ENCODE measurements at places on chromosomes 3 and 15.

GRCh38 chr3:100438623-100438974, 37.3 kb downstream of the LNP1 start:
- no peak for DNase-seq

- no peak for DNase-seq
These were observed 31.2 kb upstream of the DUT start for GRCh38 chr15:48300038-48300437.

DNA sequence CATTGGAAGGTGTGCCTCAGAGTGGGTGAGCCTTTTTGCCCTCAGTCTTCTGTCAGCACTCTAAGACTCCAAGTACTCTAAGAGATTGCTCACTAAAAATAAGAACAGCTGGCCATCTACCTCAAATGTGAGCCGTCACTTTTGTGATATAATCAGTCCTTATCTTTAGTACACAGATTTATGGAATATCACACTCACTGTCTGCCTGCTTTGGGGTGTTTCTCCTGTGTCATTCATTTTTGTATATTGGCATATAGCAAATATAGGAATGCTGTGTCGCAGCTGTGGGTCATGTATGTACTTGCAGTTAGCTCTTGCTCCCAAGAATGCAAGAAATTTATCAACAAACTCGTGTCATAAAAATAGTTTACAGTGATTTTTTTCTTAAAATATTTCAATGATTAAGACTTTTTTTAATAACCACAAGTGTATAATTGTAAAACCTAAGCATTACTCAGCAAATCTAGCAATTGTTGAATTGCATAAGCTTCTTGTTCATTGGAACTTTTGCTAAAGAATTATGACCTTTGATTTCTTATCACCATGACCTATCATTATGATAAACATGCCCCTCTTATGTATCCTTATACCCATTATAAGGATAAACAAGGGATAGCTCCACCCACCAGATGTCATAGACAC, 18.8 kb downstream of the SETD5 start:
- no peak for DNase-seq

DNA sequence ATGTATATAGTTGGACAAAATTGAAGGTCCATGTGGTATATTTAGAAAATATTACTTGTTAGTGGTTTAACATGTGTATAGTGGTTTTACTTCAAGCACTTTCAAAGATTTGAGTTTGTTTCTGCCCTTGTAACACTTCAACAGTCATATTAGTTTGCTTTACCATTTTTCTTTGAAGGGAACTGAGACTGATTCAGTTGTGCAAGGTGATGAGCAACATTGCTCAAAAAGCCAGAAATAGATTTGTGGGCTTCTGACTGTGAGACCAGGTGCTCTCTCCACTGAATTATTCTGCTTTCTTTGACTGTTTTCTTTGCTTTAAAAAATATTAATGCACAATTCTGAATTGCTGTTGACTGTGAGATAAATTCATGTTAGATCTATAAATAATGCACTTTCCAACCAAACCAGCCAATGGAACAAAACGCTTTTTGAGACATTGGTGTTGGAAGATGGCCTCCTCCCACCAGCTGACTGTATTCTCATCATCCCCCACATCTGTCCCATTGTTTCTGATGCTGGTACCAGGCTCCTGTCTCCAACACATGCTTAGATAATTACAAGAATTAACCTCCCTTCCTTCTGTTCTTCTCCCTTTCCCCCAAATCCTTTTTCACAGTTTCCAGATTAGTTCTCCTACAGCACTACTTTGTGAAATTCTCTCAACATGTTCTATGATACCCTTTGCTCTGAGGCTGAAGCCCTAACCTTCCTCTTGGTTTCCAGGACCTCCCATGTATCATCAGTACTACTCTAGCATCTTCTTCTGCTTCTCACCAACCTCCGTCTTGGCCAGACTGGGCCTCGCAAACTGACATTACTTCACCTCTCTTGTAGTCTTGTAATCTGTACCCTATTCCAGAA, 27.9 kb downstream of the PLCL2 start:
- no peak for DNase-seq

GRCh38 chr15:76904461-76905012, 603 bp downstream of the SCAPER start:
- DNase-seq, result peak; percentile 50

- DNase-seq, result no peak
These were observed 10.2 kb upstream of the TMEM45A start for GRCh38 chr3:100482176-100482575.

DNA sequence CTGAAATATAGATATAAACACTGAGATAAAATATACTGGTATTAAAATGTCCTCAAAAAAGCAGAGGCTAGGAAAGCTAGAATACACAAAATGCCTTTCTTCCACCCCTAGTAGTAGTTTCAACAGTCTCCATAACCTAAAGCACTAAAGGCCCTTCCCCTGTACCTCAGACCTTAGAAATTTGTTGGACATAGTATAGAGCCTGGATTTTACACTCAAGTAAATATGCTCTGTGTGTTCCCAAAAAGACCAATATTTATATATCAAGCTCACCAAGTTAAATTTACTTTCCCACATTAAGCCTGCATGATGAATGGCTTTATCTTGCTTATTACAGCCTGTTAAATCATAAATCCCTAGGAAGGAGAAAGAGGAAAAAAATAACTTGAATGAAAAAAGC, 378.7 kb upstream of the AZI2 start:
- no peak for DNase-seq

DNA sequence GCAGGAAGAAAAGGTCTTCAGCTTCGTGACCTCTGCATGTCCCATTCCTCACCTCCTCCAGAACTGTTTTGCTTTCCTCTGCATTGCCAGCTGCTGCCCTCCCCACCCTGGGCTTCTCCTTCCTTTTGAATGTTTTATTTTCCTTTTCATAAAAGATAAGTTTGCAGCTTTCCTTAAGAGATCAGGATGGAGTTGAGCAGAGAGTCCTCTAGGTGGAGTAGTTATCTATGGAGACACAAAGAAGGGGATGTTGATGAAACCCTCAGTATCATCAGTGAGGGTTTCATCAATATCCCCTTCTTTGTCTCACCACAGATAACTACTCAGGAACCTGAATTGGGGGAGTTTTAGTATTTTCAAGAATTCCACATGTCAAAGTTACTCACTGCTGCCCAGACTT, 19.0 kb upstream of the SLC25A36 start:
- peak; percentile 63 for DNase-seq

DNA sequence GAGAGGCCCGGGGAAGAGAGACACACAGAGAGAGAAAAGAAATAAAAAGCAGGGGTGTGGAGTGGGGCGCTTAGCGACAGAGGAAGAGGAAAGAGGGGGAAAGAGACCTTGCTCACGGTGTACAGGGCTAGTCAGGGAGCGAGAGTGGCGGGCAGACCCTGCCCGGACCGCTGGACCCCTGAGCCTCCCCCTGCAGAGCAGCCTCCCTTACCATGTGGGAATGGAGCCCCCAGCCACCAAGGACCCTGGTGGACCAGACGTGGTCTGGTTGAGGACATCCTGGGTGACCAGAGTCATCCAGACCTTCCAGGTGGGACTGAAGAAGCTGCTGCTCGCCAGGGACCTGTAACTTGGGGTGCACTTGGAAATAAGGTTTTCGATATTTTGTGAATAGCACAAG, 129.6 kb downstream of the CHSY1 start:
- DNase-seq, result no peak

DNA sequence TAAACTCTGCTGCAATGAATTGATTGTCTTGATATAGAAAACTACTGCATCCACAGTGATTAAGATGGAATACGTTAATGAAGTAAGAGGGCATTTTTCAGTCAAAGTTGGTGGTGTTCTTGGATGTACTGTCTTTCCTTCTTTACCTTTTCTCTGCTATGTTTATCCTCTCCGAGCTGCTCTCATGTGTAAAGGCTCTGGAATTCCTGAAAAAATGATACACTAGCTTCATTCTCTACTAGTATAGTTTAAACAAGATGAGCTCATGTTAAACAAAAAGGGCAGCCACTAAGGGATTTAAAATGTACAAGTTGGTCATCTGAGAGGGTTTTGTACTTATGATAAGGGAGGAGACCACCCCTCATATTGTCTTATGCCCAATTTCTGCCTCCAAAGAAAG, 504.6 kb upstream of the NECTIN3 start:
- no peak for DNase-seq

- DNase-seq, result peak; percentile 95
These were observed 42.9 kb downstream of the PLCH1 start for GRCh38 chr3:155701882-155702465.

DNA sequence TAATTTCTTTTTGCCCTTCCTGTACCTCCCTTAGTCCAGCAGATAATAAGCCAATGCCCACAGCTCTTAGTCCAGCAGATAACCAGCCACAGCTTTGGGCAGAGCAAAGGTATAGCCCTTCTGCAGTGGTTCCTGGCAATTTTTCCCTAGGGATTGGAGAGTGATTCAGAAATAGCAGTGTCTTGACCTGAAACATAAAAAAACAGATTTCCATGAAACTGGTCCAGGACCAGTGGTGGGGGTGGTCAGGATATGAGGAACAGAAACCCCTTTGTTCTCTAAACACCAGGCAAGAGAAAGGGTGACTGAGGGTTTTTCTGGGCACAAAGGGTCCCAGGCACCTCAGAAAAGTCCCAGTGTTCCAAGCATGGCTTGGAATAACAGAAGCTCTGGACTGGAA, 103.4 kb downstream of the ARRDC4 start:
- DNase-seq, result no peak

- DNase-seq, result peak; percentile 91
These were observed 48.0 kb upstream of the TSPAN3 start for GRCh38 chr15:77118882-77119321.

DNA sequence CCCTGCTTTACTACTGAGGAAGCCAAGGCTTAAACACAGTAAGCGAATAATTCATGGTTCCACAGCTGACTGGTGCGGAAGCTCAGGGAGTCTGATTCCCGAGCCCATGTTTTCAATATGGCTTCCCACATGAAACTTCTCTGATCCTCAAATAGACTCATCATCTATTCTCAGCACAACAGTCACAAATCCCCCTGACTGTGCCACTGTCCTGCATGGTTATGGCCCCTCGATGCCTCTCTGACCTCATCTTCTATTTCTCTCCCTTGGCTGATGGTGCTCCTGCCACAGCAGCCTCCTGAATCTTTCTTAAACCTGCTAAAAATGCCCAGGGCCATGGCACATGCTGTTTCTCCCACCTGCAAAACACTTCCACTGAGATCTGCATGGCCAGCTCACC, 43.2 kb downstream of the SRGAP3 start:
- DNase-seq, result no peak

GRCh38 chr15:99006904-99007495, 592 bp downstream of the PGPEP1L start:
- DNase-seq, result no peak

GRCh38 chr3:16838561-16838960, 46.2 kb upstream of the PLCL2 start:
- no peak for DNase-seq

GRCh38 chr3:186214670-186215069, 105.8 kb upstream of the ETV5 start:
- no peak for DNase-seq

DNA sequence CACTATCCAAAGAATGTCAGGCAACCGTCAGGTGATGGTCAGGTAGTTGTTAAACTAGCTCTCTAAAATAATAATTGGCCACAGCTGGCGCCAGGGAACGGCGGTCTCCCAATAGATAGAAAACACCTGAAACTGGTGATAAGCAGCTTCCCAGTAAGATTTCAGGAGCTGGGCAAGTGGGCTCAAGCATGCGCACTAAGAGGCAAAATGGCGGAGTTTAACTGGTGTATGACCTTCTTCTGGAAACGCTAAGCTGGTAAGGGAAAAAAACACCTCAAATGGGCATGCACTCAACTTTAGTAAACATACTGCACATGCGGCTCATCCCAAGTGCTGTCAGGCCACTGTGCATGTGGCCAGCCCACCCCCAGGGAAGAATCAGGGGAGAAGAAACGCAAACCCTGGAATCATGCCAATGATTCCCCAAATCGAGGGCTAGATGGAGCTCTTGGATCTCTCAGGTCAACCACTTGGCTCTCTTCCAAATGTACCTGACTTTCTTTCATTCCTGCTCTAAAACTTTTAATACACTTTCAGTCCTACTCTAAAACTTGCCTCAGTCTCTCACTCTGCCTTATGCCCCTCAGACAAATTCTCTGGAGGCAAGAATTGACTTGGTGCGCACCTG, 195.0 kb downstream of the ZNF621 start:
- DNase-seq, result no peak

- no peak for DNase-seq
These were observed 841 bp downstream of the EIF3J start for GRCh38 chr15:44537735-44538240.

- DNase-seq, result no peak
These were observed 4.8 kb downstream of the CYP19A1 start for GRCh38 chr15:51333571-51333970.

GRCh38 chr15:57235873-57236272, 140.4 kb upstream of the CGNL1 start:
- peak; percentile 40 for DNase-seq

- DNase-seq, result no peak
These were observed 40.1 kb downstream of the OXNAD1 start for GRCh38 chr3:16305111-16305541.

- no peak for DNase-seq
These were observed 108.8 kb upstream of the PLAAT1 start for GRCh38 chr3:193132241-193132640.

GRCh38 chr15:95059346-95059905, 828.1 kb downstream of the MCTP2 start:
- DNase-seq, result no peak

GRCh38 chr3:165256554-165257065, 60.4 kb upstream of the SLITRK3 start:
- DNase-seq, result no peak

DNA sequence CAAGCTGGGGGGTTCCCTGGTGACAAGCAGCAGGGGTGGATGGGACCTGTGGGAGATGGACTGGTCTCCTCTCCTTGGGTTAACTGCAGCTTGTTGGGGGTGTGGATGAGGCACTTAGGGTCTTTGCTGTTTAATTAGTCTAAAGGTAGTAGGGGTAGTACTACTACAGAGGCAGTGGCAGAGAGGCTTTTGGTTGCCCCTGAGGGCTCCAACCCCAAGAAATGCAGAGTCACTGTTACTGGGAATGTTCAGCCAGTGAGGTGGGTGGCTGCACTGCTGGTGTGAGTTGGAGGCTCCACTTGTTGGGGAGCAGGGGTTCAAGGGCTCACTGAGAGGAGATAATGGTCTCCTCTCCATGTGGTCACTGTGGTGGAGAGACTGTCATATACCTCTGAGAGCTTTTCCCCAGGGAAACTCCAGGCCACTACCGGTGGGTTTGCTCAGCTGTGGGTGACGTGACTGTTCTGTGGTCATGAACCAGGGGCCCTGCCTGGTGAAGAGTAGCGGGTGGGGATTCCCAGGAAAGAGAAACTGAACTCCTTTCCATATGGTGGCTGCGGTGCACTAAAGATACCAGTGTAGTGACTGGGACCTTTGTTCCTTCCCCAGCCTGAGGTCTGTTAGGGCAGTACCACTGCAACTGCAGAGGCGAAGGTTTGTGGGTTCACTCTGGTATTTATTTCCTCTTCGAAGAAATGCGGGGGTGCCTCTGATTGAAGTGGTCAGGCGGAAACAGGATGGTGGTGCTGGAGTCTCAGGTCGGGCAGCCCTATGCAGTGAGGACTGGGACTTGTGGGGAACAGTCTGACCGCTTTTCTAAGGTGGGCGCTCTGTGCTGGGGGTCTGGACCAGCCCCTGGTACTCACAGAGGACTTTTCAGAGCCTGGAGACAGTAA, 68.9 kb upstream of the TNFSF10 start:
- no peak for DNase-seq

All from adipocyte (in vitro differentiated cells).